Stimulated activated CD8-positive, alpha-beta memory T cell treated with anti-CD3 and anti-CD28 coated beads, Interleukin-4, amount 100 ng/mL, for 1 hour (primary cell): ENCODE measurements at places on chromosomes 7 and 10.

GRCh38 chr7:157612664-157613561, 276.1 kb downstream of the DNAJB6 start:
- DNase-seq: peak; percentile 15

DNA sequence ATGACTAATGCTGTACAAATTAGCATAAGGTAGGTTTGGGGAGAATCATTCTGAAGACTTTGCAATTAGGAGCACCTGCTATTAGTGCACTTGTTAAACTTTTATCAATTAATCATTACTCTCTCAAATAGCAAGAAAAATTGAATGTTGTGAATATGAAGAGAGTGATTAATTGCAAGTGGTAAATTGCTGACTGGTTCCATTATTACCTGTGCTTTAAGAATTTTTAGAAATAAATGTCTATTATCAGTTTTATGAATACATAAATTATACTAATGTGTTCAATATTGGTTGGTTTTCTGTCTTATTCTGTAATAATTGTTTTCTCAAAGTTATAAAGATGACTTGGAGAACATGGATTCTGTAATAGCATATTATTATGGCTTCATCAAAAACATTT, 47.3 kb upstream of the TMEM26 start:
- no peak for DNase-seq

- no peak for DNase-seq
These were observed 984.6 kb upstream of the KCND2 start for GRCh38 chr7:119288416-119288815.

DNA sequence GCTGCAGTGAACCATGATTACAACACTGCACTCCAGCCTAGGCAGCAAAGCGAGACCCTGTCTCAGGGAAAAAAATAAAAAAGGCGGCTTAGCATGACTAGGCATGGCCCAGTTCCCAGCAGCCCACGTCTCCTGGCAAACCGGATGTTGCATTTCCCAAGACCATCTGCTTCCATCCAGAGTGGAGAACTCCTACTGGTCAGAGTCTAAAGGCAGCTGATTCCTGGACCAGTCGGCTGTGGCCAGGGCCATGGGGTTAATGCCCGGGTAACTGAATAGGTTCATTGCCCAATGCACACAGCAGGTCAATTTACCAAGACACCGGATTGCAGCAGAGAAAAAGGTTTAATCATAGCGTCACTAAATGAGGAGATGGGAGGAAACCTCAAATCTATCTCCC, 133.1 kb downstream of the MYL10 start:
- DNase-seq: no peak

- DNase-seq: no peak
These were observed 216.6 kb upstream of the FZD1 start for GRCh38 chr7:91047636-91048035.

DNA sequence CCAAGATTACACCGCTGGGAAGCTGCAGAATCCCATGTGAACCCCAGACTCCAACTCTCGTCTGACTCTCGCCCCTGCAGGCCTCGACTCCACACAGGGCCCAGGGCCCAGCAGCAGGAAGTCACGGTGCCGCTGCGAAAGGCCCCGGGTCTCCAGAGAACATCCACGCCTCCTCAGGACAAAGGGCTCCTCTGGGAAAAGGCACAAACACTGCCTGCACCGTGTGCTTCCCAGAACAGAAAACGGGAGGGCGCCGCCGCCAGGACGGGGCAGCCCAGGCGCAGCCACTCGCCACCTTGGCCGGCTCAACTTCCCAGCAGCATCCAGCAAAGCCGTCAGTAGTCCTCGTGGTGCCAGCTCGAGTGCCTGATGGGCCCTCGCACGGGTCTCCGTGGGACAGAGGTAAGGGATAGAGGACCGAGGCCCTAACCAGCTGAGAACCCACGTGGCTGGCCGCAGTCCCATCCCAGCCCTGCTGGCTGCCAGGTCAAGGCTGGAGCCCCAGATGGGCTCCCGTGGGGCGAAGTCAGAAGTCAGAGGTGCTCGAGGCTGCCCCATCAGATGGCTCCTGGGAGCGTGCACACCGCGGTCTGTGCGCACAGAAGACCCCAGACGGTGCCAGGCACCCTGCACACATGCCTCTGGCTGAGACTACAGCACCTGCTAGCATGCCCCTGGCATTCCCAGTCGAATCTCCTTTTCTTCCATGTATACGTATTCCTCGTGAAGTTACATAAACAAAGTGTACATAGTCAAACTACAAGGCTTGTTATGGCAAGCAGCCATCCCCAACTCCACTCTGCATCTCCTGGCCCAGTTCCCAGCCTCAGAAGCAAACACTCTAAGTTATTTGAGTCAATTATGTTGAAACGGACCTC, 60.2 kb downstream of the MAD1L1 start:
- no peak for DNase-seq

GRCh38 chr7:156196649-156197048, 384.4 kb upstream of the SHH start:
- no peak for DNase-seq

GRCh38 chr7:75819711-75820110, 6.1 kb upstream of the CCL24 start:
- no peak for DNase-seq

GRCh38 chr10:32680803-32681557, 235.0 kb downstream of the CCDC7 start:
- DNase-seq: no peak

- DNase-seq: peak; percentile 26
These were observed 47.3 kb downstream of the MYPN start for GRCh38 chr10:68156373-68157185.

GRCh38 chr7:78083476-78084120, 285.0 kb downstream of the PHTF2 start:
- DNase-seq: no peak

- DNase-seq: no peak
These were observed 33.8 kb upstream of the HABP2 start for GRCh38 chr10:113518816-113519591.

GRCh38 chr7:16264036-16264819, 157.1 kb downstream of the CRPPA start:
- DNase-seq: no peak

- DNase-seq: no peak
These were observed 216.1 kb upstream of the ZMIZ1 start for GRCh38 chr10:78852466-78853240.

DNA sequence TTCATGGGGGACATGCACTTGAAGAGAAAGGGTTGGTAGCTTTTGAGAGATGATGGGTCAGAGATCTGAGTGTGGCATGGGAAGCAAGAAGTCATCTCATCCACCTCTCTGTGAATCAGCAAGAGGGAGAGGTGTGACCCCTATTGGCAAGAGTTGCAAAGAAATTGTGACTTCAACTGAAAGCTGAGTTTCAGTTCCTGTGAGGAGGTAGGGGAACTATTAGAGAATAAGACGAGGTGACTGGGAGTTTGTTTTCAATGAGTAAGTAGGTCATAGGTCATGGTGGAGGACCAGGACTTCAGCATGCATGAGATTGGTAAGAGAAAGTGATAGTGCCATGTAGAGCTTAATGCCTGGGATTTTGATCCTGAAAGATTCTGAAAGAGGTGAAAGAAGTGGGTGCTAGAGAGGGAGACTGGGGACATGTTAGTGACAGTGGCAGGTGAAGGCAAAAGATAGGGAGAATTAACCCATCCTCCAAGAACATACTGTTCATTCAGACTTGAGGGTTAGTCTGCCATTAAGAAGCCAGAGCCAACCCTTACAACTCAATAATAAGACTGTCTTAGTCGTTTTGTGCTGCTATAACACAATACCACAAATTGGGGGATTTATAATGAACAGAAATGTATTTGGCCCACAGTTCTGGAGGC, 75.5 kb upstream of the CAPZA2 start:
- DNase-seq: no peak

DNA sequence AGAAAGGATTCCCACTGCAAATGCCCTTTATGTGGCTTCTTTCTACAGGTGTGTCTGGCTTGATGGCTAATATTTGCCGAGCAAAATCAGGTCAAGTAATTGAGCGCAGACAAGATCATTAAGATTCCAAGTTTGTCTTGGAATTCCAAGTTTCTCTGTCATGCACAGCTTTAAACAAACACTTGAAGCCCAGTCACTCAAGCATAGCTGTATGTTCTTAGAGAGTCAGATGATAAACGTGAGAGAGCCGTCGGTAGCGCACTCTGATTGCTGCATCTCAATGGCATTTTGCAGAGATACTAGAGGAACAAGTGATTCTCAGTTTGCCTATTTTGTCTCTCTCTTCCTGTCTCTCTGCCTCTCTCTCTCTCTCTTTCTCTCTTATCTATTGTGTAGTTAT, 658 bp downstream of the DMBT1 start:
- DNase-seq: no peak

GRCh38 chr10:58348571-58349033, 13.8 kb downstream of the UBE2D1 start:
- DNase-seq: no peak

DNA sequence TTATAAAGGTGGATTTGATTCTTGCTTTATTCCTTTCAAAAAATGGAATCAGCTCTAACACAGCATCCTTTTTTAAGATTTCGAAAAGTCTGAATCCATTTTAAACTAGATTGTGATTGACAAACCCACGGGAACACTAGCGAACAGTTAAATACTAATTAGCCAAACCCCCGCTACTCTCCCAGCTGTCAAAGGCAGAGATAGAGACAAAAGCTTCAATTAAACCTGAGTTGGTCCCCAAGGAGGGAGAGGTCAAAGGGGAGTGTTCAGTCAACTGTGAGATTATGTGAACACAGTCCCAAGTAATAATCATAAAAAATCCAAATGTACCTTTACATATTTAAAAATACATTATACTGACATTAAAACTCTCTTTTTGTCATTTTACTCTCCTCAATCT, 65.7 kb upstream of the TBX20 start:
- DNase-seq: no peak

- DNase-seq: no peak
These were observed 27.8 kb downstream of the TMEM236 start for GRCh38 chr10:17779784-17780183.

DNA sequence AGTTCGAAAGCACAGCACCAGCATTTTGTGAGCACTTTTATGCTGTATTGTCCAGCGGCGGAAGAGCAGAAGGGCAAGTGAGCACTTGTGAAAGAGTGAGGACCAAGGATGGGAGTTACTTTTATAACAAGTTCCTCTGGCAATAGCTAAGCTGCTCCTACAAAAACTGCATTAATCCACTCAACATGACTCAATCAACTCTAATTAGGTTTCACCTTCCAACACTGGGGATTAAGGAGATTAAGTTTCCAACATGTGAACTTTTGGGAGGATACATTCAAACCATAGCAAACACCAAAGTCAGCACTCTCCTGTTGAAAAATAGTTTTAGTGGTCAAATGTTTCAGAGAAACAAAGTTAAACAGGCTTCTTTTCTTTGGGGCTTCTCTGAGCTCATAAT, 844.5 kb downstream of the REEP3 start:
- no peak for DNase-seq

DNA sequence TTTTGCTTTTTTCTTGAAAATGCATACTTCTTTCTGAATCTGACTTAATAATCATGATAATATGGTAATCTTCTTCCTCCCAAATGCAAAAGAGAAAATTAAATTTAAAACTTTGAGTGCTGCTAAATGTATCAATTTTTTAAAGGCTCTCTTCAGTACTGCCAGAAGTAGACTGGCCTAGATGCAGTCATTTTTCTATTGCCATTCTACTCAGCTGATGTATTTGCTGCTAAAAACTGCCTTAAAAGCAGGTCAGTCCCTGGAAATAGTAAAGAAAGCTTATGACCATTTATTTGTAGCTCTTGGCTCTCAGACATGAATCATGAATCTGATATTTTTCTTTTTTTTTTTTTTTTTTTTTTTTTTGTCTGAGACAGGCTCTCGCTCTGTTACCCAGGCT, 28.5 kb downstream of the NAPEPLD start:
- DNase-seq: no peak

GRCh38 chr7:70565721-70566370, 566.1 kb upstream of the GALNT17 start:
- DNase-seq: no peak
